ENCODE measurements at places on chromosomes 6 and 20.

DNA sequence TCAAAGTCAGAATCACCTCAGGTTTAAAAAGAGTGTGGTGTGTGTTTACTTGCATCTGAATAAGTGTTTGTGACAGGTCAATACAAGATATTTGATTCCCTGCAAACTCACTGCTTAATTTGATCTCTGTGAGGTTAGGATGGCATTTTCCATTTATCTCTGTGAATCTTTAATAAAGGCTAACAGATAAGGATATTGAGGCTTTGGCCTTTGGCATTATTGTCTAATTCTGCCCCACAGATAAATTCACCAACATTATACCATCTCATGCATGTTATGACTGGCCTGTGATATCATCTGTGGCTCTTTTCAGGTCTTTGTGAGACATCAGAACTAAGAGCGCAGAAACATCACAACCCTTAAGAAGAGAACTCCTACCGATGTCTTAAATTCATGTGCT is 84.7 kb downstream of the TRMT6 start:
- no peaks in the 10 kb centered on the region for H3K27me3 ChIP-seq
- no peak for DNase-seq
- H3K4me1 ChIP-seq = no peaks in the 10 kb centered on the region
- H3K27ac ChIP-seq = no peak overlapping the region

DNA sequence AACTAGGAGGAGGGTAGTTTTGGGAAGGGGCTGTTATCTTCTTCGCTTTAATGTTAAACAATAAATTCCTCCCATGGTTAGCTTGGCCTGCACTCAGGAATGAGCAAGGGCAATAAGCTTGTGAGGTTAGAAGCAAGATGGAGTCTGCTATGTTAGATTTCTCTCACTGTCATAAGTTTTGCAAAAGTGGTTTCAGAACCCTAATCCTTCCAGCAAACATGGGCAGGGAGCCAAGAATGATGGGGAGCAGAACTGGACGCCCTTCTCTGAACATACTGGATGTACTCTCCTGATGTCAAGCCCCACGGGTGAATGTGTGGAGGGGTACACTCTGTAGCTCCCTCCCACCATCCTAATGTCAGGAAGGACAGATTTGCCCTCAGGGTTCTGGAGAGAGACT is 22.3 kb downstream of the C6orf163 start:
- H3K36me3 ChIP-seq = no peaks in the 10 kb centered on the region
- no peak overlapping the region for H3K4me3 ChIP-seq
- no peak overlapping the region for H3K27ac ChIP-seq
- H3K4me1 ChIP-seq = no peaks in the 10 kb centered on the region
- H3K27me3 ChIP-seq = no peaks in the 10 kb centered on the region

- no peaks in the 10 kb centered on the region for H3K27me3 ChIP-seq
- no peak overlapping the region for H3K27ac ChIP-seq
- no peak overlapping the region for H3K4me3 ChIP-seq
- no peak for DNase-seq
- H3K4me1 ChIP-seq = no peaks in the 10 kb centered on the region
- no peaks in the 10 kb centered on the region for H3K36me3 ChIP-seq
Measured at GRCh38 chr6:52499026-52499425, 77.8 kb downstream of the TRAM2 start.

DNA sequence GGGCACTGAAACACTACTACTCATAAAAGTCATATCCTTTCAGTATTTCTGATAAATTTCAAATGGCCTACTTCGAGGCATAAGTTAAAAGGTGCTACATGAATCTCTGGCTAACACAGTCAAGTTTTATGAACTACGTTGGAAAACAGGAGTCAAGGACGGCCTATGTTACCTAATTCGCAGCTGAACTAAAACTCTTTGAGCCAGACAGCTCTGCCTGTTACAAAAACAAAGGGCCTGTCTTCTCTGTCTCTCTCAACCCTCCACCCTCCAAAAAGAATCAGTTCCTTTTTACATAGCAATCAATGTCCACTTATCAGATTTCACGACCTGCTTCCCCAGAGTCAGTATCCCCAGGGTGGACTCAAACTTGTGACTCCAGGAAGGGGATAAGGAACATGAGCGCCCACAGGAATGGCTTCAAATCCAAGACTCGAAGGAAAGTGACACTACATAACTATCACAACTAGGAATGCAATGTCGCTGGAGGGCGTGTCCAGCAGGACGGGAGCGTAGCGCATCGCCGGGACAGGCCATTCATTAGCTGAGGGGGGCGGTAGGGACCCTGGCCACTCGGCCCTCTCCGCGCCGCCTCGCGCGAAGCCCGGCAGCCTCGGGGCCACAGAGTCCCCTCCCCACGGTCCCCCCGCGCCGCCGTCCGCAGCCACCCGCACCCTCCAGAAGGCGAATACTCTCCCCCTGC is 591 bp downstream of the IBTK start:
- H3K27me3 ChIP-seq = no peaks in the 10 kb centered on the region
- no peaks in the 10 kb centered on the region for H3K36me3 ChIP-seq
- no peak for DNase-seq
- peaks cover 29% of the 10 kb centered on the region for H3K4me1 ChIP-seq

DNA sequence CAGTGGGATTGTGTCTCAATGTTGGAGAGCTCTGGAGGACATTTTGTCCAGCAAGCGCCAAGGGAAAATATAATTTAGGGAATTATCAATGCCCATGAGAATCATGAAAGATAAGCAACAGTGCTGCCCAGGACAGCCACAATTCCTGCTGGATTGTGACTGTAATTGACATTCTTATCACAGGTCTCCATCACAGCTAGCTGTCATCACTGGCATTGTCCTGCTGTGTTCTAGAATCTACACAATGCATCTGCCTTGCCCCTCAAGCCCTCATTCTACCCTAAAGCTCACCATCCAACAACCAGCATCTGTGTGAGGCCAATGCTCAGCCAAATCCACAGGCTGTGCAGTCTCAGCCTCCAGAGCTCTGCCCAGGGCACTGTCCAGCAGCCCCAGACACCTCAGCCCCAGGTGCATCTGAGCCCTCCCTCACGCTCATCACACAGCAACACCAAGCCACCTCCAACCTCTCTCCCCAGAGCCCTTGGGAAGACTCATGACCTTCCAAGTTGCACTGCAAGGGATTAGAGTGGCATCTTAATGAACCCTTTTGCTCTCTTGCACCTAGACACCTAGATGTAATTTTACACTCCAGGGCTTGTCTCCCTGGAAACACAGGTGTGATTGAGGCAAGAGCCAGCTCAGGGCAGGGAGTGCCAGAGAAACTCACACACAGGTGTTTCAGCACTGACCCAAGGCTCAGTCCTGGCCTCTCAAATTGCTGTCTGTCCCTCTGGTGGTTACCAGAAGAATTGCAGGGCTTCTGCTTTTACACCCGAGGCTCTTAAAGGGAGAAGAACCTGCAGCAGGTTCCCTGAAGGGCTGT is 85.2 kb upstream of the PHACTR3 start:
- H3K4me3 ChIP-seq = no peak overlapping the region
- no peaks in the 10 kb centered on the region for H3K27me3 ChIP-seq
- no peaks in the 10 kb centered on the region for H3K4me1 ChIP-seq
- H3K36me3 ChIP-seq = no peaks in the 10 kb centered on the region
